Occipital lobe (tissue), 3 donors: ENCODE measurements at places on chromosomes 7 and 10.

DNA sequence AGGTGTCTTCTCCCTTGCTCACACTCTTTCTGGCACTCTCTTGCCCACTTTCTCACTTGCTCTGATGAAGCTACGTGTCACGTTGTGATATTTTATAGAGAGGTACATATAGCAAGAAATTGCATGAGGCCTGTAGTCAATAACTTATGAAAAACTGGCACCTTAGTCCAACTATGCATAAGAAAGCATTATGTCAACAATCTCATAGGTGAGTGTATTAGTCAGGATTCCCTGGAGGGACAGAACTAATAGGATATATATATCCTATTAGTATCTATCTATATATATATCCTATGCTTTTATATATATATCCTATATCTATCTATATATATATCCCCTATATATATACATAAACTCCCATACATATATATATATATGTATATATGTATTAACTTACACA, 18.8 kb upstream of the MDFIC start:
- no peak for DNase-seq

- no peak for DNase-seq
Measured at GRCh38 chr7:83947260-83947659, 247.3 kb downstream of the SEMA3A start.

DNA sequence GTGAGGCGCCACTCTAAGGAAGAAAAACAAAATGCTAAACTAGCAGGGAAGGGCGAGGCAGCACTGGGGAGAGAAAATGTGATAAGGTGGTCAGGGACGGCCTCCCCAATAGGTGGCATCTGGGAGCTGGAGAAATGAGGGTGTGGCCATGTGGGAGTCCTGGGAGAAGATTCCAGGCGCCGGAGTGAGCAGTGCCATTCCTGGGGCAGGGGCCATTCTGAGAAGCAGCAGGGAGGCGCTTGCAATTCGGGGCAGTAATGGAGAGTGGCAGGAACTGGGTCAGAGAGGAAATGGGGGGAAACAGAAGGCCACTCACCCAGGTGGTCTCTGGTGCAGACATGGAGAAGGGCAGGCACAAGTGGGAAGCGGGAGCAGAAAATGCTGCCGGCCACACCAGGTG, 61.8 kb upstream of the LRRC18 start:
- DNase-seq, result no peak

GRCh38 chr7:28685644-28686417, 272.3 kb downstream of the TRIL start:
- DNase-seq, result peak; percentile 93

GRCh38 chr7:107917763-107918651, 27.0 kb downstream of the DLD start:
- DNase-seq, result no peak

DNA sequence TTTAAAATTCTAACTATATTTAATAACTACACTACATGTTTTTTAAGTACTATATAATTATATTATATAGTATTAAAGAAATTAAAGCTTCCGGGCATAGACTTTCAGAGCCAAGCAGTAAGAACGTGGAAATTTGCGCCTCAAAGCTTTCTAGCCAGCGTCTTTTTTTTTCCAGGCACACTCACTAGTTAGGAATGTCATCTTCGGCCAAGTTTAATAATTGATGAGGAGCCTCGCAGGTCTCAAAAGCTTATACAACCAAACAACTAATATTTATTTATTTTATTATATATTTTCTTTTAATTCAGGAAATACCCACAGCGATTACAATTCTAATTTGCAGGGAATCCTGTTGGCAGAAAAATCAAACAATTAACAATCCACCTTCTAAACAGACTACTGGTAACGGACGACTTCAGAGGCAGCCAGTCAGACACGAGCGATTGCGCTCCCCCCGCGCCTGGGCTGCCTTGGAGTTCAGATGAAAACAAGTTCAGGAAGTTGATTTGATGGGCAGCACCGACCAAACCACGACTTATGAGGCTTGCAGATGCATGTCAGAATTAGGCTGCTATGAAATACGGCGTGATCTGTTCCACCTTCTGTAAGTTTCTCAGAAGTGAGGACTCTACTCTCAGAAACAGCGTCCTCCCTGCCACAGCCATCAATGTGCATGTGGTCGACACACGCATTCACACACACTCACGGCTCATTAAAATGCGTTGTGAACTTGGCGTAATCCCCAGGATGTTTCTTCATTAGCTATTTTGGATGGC, 431.8 kb upstream of the MGMT start:
- no peak for DNase-seq

GRCh38 chr7:1175597-1175966, 15.6 kb upstream of the ZFAND2A start:
- DNase-seq, result no peak

- no peak for DNase-seq
Measured at GRCh38 chr7:1697499-1698125, 27.5 kb downstream of the ELFN1 start.

GRCh38 chr10:123455861-123456260, 210.3 kb upstream of the GPR26 start:
- DNase-seq, result no peak

DNA sequence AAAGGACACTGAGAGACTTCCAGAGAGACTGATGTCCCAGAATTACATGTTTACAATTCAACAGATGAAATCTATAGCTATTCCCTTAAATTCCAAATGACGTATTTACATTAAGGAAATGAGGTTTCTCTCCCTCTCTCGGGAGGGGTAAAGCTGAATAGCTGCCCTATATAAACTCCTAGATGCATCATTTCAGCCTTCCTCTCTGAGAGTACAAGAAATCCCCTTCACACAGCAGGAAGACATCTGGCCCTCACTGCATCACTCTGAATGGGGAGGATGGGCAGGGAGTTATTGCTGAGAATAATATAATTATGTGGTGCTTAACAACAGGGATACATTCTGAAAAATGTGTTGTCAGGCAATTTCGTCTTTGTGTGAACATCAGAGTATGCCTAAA, 11.0 kb downstream of the POT1 start:
- DNase-seq, result no peak

DNA sequence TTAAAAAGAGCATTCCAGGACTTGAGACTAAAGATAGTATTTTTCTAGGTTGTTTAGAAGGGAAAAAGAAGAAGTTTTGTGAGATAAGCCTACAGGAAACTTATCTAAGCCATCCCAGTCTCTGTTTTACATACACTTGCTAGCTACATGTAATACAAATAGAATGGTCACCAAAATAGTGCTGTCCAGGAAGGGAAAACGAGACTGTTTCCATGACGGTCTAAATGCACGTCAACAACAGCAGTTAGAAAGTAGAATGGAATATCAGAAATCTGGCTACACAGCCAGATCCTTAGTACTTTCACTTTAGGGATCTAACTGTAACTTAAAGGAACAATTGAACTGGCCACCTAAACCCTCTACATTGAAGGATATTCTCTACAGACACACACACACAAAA, 117.6 kb downstream of the TSPAN12 start:
- no peak for DNase-seq

DNA sequence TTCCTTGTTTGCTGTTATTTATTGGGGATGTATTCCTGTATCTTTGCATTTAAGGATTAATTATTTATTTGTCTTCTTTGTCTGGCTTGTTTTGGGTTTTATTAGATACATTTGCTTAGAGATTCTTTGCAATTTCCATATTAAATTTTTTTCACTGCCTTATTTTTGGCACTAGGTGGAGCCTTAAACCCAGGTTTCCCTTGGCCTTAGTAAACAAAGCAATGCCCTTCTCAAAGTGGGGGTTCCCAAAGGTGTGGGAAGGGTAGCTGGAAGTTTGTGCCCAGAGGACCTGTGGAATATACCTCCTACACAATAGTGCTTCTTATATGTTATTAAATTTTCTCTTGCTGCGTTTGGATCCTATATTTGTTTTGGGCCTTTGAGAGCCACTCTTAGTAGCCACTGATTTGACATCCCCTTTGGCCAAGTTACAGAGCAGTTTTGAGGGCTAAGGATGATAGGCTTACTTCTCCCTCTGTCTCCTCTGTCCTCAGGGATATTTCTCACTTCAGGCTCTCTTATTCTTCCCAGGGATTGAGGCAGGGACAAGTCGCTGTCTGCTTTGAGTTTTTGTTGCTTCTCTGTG, 162.3 kb downstream of the ITGB1 start:
- no peak for DNase-seq

- DNase-seq, result no peak
Measured at GRCh38 chr7:131909151-131909768, 352.8 kb upstream of the PODXL start.

DNA sequence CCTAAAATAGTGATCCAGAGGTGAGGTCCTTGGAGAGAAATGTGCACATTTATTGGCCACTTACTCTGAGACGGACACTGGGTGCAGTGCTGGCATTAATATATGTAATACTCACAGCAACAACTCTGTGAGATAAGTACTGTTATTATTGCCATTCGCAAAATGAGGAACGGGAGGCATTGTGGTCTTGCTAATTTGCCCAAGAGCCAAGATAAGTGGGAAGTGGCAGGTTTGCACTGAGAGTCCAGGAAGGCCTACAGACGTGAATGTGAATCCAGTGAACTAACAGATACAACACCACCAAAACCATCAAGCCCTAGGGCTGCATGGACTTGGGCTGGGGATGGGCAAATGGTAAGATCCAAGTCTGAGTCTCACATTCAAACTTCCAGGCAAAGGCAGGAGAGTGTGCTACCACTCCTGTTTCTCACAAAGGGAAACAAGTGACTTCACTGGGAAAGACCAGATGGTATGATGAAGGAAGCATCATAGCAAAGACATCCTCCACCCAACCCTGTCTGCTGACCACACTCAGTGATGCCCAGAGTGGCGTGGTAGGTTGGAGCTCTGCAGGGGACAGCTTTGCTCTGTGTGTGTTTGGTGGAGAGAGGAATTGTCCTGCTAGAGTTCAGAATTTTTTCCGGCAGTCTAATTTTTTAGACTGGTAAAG, 19.2 kb downstream of the TMEM273 start:
- no peak for DNase-seq

- DNase-seq, result no peak
Measured at GRCh38 chr10:15189133-15189885, 20.8 kb upstream of the NMT2 start.

- DNase-seq, result no peak
Measured at GRCh38 chr7:79786187-79786586, 332.7 kb upstream of the MAGI2 start.

GRCh38 chr10:48607356-48608278, 2.7 kb upstream of the ARHGAP22 start:
- DNase-seq, result no peak

DNA sequence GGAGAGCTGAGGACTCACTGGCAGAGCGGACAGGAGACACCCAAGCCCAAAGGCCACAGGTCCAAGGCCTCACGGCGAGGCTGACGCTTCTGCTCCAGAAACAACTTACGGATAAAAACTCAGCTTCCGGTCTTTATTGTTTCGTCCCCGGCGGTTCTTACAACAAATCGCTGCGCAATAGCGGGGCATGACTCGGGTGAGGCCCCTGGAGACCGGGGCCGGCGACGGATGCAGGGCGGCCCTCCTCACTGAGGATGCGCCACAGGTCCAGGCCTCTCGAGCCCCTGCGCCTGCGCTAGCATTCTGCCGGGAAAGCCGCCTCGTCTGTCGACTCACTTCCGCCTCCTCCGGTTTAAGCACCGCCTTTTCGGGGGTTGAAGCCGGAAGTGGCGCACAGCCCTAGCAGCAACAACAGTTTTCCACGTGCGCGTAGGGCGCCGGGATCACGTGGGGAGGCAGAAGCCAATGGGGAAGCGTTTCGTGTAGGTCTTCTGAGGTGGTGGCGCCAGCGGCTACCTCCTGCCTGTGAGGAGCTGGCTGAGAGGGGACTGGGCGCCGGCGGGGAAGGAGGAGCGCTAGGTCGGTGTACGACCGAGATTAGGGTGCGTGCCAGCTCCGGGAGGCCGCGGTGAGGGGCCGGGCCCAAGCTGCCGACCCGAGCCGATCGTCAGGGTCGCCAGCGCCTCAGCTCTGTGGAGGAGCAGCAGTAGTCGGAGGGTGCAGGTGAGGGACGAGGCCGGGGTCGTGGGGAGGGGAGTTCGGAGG, at the start of the genes DNAJB9 and THAP5:
Gene DNAJB9, plus strand, starts transcription at position 494 of the 765 bp plus-strand sequence. CDS start 1,853 bp downstream, outside the sequence.
Gene THAP5, minus strand, starts transcription at position 326 of the 765 bp plus-strand sequence. Its CDS starts 137 bp downstream, at position 189.
- DNase-seq, result peak; percentile 99

GRCh38 chr7:144628176-144628575, 207.7 kb downstream of the TPK1 start:
- no peak for DNase-seq

DNA sequence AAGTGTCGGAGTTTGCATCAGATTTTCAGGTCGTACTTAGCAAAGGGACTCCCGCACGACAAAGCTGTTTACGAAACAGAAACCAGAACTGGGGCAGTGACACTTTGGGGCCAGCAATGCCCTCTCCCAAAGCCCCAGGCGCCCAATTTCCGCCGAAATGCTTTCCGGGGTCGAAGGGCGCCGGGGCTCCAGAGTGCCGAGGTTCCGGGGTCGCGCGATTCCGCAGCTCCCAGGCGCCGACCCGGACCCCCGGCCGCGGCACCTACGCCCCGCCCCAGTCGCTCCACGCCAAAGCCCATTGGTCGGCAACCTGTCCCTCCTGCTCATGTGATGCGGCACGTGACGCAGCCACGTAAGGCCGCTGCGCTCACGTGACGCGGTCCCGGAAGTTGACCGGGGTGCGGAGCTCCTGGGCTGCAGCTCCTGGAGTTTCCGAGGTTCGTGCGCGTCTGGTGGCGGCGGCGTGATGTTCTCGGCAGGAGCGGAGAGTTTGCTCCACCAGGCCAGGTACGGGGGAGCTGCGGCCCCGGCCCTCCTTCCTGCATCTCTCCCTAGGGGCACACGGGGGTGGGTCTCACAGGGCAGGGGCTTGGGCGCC, at the start of gene AP5Z1:
Gene AP5Z1, plus strand, starts transcription at position 374 of the 598 bp plus-strand sequence. Its CDS starts 93 bp downstream, at position 467.
- peak; percentile 92 for DNase-seq

- no peak for DNase-seq
Measured at GRCh38 chr10:89339875-89340274, 12.1 kb downstream of the IFIT3 start.

DNA sequence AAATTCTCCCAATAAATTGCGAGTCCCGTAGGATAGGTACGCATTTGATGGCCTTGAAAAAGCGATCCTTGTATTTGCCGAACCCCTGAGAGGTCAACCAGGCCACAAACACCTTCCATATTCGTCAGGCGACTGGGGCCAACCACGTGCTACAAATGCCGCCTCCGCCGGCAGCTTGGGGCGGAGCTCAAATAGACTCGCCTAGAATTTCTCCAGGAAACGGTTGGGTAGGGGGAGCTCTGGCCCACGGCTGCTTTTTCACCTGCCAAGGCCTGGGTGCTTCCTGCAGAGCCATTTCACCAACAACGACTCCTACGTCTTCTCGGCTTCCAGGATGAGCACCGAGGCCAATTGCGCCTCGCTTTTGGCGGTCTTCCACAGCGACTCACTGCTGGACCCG, 53.4 kb upstream of the KIF5B start:
- DNase-seq, result no peak

GRCh38 chr10:10873289-10873688, 144.4 kb upstream of the CELF2 start:
- DNase-seq, result no peak

GRCh38 chr7:10815546-10815945, 158.1 kb upstream of the PHF14 start:
- DNase-seq, result no peak

GRCh38 chr10:87844837-87845623, 18.3 kb downstream of the KLLN start:
- DNase-seq, result no peak

GRCh38 chr10:3265088-3265487, 92.5 kb upstream of the PITRM1 start:
- no peak for DNase-seq
